Cortex of kidney (tissue), 1 donor: ENCODE measurements at places on chromosomes 1 and 21.
A peak's percentile ranks its signal among the peaks of the same experiment; 100 is the strongest.

DNA sequence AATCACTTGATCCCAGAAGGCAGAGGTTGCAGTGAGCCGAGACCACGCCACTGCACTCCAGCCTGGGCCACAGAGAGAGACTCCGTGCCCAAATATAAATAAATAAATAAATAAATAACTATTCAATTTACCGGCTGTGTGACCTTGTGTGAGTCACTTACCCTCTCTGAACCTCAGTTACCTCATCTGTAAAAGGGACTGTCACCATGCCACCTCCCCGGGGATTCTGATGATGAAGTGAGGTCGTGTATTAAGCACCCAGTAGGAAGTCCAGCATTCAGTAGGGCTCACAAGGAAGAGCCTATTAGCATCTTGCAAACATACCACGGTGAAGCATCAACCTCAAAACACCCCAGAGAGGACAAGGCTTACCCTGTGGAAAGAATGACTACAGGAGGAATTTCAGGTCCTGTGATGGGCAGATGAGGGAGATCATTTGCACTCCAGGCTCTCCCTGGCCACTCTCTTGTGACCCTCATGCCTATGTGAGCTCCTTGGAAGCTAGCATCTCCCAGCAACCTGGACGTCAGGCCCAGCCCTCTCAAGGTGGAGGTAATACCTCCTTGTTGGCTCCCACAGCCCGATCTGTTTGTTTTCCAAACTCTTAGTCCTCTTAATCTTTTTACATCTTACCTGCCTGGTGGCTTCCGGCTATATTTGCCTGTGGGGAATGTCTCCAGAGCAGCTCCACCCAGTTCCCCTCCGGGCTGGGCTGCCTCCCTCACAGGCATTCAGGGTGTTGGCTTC, 7.6 kb upstream of the C1QA start:
- DNase-seq = no peak

DNA sequence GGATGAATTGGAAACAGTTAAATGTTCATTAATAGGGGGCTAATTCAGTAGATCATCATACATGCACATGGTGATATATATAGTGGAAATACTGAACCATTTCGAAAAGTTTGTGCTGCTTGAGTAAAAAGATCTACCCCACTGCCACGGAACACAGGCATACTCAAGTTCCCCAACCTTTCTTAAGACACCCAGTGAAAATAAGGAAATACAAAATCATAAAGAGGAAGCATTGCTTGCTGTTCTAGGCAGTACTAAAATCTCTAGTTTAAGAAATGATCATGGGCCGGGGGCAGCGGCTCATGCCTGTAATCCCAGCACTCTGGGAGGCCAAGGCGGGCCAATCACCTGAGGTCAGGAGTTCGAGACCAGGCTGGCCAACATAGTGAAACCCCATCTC, 37.6 kb upstream of the KIRREL1 start:
- DNase-seq = no peak

GRCh38 chr1:46804027-46804889, 5.4 kb downstream of the CYP4B1 start:
- DNase-seq = no peak

- DNase-seq = no peak
These were observed 3.2 kb downstream of the EDARADD start for GRCh38 chr1:236397173-236397759.

DNA sequence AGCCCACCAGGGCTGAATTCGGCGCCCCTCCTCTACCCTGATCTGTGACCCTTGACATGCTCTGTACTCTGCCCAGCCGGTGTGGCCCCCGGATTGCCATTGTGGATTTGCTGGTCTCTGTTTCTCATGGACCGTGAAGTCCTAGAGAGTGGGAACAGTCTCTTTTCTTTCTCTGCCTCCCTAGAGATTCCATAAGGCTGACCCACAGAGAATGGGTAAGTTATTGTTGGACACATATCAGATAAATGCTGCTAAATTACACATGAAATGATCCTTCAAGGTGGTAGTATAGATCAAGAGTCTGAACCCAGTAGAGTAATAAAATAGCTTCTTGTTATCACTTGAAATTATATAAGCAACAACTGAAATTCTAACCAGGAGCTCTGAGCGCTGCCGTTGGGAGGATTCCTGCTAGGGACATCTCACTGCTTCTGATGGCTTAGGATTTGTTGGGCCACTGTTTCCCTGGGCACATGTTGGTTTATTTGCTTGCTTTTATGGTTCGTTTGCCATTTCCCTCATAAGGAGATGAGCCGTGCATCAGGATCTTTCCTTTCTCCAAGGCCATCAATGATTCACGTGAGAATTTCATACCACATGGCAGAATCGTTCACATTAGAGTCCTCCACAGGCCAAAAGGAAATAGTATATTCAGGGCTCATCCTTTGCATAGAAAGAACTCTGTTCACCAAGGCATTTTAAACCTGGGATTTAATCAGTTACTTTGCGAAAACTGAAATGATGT, 111.9 kb downstream of the ZBTB18 start:
- no peak for DNase-seq

GRCh38 chr1:56148326-56149193, 430.8 kb downstream of the PLPP3 start:
- no peak for DNase-seq

- DNase-seq = no peak
These were observed 4.4 kb upstream of the C4BPB start for GRCh38 chr1:207084232-207084631.

- no peak for DNase-seq
These were observed 72.6 kb downstream of the ST3GAL3 start for GRCh38 chr1:43779805-43780403.

DNA sequence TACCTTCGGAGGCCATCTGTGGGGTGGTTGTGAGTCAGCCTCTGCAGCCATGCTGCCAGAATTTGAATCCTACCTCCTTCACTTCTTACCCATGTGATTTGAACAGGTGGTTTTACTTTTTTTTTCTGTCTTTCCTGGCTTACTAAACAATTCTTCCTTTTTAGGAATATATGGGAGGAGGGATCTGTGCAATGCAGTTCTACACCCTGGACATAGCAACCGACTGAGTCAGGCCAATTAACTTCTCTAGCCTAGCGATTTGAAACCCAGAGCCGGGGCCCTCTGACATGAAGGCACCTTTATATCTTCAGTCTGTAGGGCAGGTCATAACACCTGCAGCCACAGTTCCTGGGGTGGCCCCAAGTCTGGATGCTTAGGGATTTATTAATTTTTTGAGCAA, 83.6 kb downstream of the ST6GALNAC3 start:
- no peak for DNase-seq

DNA sequence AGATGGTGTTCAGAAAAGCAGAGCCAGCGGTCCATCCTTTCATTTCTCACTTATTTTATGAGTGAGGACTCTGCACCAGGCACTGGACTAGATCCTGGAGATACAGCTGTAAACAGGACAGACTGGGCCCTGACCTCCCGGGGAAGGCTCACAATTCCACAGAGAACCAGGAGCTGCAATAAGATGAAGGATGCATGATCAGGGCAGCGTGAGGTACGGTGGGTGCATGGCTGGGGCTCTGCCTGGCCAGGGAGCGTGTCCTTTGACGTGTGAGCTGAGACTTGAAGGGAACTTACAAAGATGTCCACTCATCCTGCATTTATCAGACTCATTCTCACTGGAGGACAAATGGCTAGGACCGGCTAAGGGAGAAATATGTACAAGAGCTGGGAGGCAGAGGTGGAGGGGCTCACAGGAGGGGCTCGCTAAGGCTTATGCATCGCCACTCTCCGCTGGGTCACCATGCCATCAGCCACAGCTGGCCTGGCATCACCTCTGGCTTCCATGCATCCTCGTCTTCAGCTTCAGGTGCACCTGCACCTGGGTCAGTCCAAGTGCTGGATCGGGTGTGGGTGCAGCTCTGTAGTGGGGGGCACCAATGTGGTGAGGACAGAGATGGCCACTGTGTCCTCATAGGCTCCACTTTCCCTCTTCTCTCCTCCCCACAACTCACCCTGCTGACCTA, 213.9 kb downstream of the TOMM20 start:
- no peak for DNase-seq

DNA sequence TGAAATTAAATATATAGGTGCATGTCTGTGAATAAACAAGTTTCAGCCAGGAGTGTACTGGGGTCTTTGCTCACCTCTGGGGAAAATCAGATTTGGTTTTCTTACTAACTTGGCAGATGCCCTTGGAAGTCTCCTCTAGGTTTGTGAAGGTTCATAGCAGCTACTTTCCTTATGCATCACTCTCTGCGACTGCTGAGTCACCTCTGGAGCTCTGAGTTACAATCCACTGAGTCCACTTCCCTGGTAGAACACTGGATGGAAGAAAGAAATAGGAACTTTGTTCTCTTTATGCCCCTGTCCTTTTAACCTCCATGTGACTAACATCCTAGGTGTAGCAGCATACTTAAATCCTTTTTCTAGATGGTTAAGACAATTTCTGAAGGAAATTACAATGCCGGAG, 4.4 kb upstream of the FASLG start:
- no peak for DNase-seq

GRCh38 chr1:58968360-58968952, 184.6 kb upstream of the JUN start:
- DNase-seq = no peak

- no peak for DNase-seq
These were observed 15.5 kb downstream of the LRIF1 start for GRCh38 chr1:110948038-110948810.

- DNase-seq = no peak
These were observed 77.1 kb downstream of the PAX7 start for GRCh38 chr1:18707696-18708257.

- no peak for DNase-seq
These were observed 458 bp upstream of the KRTAP10-4 start for GRCh38 chr21:44572959-44573583.

DNA sequence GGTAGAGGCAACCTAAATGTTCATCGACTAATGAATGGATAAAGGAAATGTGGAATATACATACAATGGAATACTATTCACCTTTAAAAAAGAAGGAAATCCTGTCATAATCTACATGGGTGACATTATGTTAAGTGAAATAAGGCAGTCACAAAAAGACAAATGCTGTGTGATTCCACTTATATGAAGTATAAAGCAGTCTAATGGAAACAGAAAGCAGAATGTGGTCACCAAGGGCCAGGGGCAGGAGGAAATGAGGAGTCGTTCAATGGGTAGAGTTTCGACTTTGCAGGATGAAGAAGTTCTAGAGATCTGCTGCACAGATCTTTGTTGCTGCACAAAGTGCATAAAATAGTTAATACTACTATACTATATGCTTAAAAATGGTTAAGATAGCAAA, 7.8 kb downstream of the DIPK1A start:
- no peak for DNase-seq

DNA sequence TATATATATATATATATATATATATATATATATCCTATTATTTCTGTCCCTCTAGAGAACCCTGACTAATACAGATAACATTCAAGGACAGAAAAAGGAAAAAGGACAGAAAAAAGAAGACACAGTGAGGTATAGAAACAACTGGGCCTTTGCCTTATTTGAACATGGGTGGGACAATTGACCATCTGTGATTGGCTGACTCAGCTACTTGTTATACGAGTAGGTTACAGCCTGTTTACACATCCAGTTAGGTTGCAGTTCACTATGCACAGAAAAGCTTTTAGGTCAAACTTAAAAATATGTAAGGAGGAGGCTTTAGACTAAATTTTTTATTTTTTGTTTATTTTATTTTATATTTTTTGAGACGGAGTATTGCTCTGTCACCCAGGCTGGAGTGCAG, 39.8 kb upstream of the RGS8 start:
- DNase-seq = no peak

DNA sequence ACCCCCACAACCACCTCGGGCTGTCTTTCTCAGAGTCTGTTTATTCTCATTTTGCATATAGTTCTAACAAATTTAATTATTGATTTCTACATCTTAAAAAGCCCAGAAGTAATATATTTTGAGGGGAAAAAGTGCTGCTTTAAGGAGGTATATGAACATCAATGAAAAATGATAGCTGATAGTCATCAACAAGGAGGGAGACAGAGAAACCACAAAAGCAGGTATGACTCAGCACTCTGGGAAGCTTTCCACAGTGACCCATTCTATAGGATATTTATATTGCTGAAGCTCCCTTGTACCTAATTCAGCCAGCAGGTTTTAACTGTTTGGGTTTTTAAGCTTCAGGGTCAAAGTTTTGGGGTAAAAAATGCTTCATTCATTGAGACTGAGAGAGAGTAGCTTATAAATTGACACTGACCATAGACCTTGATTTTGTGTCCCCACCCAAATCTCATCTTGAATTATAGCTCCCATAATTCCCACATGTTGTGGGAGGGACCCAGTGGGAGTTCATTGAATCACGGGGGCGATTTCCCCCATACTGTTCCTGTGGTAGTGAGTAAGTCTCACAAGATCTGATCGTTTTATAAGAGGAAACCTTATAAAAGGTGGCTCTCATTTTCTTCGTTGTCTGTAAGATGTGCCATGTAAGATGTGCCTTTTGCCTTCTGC, 27.4 kb downstream of the VANGL1 start:
- DNase-seq = no peak

GRCh38 chr1:67105508-67105907, 29.3 kb downstream of the C1orf141 start:
- DNase-seq = no peak

- DNase-seq = no peak
These were observed 11.7 kb downstream of the CNIH4 start for GRCh38 chr1:224368409-224368808.

GRCh38 chr1:108521990-108522393, 37.9 kb upstream of the EEIG2 start:
- DNase-seq = no peak

DNA sequence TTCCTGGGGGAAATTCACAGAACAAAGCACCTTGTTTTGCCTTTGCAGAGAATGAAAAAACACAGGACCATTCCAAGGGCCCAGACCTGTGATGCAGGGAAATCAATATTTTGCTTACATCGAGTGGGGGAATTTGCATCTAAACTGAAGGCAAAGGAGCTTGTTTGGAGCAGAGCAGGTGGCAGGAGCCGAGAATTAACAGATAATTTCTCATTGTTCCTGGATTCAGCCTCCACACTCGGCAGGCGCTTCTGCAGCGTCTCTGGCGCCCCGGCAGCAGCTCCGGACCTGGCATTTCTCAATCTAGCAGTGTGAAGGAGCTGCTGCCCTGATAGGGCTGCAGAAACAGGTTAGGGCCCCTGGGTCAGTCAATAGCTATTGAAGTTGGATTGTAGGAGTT, 2.0 kb upstream of the SYT6 start:
- no peak for DNase-seq

GRCh38 chr1:211382714-211383480, 56.3 kb downstream of the TRAF5 start:
- DNase-seq = peak; percentile 49

- no peak for DNase-seq
These were observed 24.6 kb downstream of the PLEKHA6 start for GRCh38 chr1:204335085-204335484.

DNA sequence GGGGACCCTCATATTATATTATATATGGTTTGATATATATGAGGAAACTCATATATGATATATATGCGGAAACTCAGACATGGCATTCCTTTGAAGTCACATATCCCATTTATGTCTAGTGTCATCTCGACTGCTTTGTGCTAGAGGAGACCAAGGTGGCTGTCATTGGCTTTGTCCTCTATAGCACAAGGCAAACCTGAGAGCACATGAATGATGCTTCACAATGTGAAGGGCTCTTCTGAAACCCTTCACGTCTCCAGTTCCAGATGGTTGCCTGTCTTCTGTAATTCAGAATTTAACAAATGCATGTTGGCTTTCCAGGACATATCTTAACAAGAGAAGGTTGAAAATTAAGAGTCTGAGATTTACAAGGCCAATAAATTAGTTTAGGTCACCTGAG, 303.6 kb downstream of the BARHL2 start:
- no peak for DNase-seq
